ENCODE measurements at places on chromosomes 2 and 18.

- no peak for DNase-seq
Measured at GRCh38 chr18:53665701-53666100, 558.8 kb downstream of the MBD2 start.

GRCh38 chr18:6811816-6812215 lies 82.3 kb downstream of the ARHGAP28 start:
- DNase-seq, result no peak

- no peak for DNase-seq
Measured at GRCh38 chr18:52009958-52010357, 330.0 kb upstream of the DCC start.

GRCh38 chr2:120545521-120546047 lies 190.1 kb upstream of the GLI2 start:
- DNase-seq, result no peak

- no peak for DNase-seq
Measured at GRCh38 chr2:160303076-160303475, 103.0 kb upstream of the ITGB6 start.

Measured in WTC11 (cell line).